ENCODE measurements at places on chromosomes 5 and 9.

- DNase-seq, result no peak
Observed at GRCh38 chr5:178207917-178208280, 3.6 kb downstream of the HNRNPAB start.

- DNase-seq, result no peak
Observed at GRCh38 chr5:37841203-37841602, 1.4 kb upstream of the GDNF start.

GRCh38 chr9:111113712-111114111 lies 75.4 kb upstream of the LPAR1 start:
- no peak for DNase-seq

DNA sequence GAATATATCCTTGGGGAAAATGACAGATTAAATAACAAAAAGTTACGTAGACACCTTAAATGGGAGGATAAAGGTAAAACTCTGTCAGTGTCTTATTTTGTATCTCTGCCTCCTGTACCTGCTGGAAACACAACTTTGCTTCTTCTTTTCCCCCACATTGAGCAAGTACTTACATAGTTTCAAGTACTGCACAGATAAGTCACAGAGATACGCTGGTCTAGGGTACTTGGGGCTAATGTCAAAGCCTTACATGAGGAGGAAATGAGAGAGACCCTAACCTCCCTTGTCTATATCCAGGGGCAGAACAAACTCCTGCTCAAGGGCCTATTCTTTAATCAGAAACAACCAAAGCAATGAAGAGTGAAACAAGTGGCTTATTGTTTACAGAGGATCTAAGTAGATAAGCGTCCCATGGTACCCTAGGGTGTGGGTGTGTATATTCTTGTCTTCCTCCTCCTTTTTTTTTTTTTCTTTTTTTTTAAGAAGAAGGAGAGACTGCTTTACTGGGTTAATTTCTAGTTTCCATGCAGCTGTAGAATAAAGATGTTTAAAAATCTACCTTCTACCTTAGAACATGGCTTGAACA lies 43.1 kb downstream of the ELL2 start:
- no peak for DNase-seq

GRCh38 chr9:107274096-107274495 lies 9.0 kb upstream of the RAD23B start:
- no peak for DNase-seq

GRCh38 chr9:24118190-24118589 lies 292.1 kb upstream of the ELAVL2 start:
- no peak for DNase-seq

- DNase-seq, result no peak
Observed at GRCh38 chr5:139040081-139040480, 158.1 kb downstream of the SIL1 start.

GRCh38 chr9:125095821-125096443 lies 47.4 kb downstream of the SCAI start:
- no peak for DNase-seq

- DNase-seq, result no peak
Observed at GRCh38 chr9:100427366-100428263, 672 bp downstream of the MSANTD3 start.

- DNase-seq, result no peak
Observed at GRCh38 chr9:96413302-96414221, 4.6 kb downstream of the ZNF367 start.

DNA sequence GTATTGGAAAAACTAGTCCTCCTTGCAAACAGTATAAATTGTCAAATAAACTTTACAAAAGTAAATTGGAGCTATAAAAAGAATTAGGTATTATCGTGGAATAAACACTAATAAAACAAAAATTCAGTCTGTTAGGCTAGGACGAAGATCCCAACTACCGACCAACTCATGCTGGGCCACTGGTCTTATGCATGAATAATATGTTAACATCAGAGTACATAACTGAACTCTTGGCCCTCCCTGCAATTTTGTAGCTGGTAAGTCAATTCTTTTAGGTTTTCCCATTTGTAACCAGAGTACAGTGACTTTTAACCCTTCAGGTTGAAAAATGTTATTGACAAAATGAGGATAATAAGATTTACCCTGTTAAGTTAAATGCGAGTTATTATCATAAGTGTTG lies 428.7 kb downstream of the BNC2 start:
- no peak for DNase-seq

GRCh38 chr5:179439181-179439985 lies 94.1 kb upstream of the ADAMTS2 start:
- DNase-seq, result no peak

DNA sequence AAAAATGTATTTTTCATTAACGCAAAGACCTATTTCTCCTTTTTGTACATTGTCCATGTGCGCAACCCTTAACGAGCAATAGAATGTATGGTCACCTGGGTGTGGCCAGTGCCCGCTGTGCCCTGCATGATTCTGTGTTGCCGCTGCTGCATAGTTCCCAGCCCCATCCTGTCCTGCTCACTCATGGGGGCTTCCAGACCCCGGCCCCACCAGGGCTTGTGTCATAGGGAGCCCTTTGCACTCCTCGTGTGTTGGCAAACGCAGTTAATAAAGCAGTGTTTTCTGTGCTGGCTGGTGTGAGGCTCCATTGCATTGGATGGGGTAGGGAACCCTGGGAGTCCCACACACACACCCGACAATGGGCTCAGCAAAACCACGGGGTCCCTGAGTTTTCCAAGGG lies 49.7 kb downstream of the SAR1B start:
- no peak for DNase-seq

DNA sequence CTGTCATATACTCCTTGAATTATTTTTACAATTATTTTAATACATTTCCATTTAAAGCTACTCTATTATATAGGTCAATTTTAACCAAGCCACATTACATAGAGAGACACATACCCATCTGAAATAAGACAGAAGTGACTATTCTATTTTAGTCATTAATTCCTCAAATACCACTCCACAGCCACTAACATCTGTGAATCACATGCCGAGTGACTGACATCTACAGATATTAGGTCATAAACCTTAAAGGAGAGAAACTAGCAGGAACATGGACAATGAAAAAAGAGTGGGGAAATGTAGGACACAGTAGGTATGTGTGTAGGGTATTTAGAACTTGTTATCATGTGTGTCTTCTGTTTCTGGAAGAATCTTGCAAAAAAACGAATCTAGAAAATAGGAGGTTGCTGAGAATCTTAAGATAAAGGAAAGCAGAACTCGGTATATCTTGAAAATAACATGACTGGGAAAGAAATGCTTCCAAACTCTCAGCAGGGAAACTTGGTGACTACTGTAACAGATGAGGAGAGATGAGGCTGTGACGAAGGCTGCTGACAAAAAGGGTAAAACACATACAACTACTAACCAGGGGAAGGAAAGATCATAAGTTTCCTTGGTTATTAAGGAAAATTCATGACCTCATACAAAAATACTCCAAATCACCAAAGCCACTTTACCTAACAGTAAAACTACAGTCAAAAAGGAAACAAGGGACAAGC lies 84.6 kb downstream of the PLPP1 start:
- no peak for DNase-seq

GRCh38 chr5:168950241-168950951 lies 350.5 kb downstream of the SLIT3 start:
- DNase-seq, result no peak

- no peak for DNase-seq
Observed at GRCh38 chr5:68313336-68313735, 97.8 kb downstream of the PIK3R1 start.

DNA sequence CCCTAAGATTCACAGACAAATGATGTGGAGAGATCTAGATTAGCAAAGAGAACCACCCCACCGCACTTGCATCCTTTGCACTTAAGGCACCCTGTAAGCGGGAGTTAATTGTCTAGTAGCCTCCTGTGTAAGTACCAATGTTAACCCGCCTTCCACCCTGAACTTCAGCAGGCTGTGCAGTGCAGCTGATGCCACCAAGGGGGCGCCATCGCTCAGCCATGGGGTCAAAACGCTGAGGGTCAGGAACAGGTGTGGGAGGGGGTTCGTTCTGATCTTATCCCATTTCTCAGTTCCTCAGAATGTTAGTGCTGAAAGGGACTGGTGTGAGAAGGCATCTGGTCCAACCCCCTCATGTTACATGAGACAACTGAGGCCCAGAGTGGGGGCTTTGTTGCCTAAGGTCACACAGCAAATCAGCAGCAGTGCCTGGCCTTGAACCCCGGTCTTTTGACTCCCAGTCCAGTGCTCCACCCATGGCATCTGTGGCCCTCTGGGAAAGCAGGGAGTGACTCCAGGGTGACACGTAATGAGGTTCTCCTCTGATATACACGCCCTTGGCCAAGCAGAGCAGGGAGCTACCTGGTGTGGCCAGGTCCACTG lies 57.3 kb downstream of the CYFIP2 start:
- DNase-seq, result no peak

GRCh38 chr5:142725231-142726187 lies 39.6 kb upstream of the FGF1 start:
- no peak for DNase-seq

- no peak for DNase-seq
Observed at GRCh38 chr5:134517553-134517952, 7.9 kb upstream of the JADE2 start.

DNA sequence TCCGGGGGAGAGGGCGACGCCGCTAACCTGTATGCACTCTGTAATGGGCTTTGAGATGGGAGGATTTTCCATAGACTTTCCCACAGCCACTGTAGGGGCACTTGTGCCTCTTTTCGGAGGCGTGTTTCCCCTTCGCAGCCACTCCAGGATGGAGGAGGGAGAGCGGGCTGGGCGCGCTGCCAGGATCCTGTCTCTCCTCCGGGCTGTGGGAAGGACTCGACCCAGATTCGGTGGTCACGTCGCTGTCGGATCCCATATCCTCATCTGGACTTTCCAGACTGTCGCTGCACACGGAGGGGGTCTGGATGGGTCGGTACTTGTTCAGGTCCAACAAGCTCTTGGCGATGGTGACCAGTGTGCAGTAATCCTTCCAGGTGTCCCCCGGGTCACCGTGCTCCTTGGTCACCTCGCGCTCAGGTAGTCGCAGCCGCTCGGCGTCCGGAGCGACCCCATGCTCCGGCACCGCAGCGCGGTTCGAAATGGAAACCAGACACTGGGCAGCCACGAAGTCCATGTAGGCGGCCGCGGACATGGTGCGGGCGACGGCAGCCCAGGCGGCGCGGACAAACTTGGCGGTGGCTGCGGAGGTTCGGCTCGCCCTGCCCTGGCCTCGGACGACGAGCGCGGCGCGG lies 1.5 kb downstream of the KLF9 start:
- no peak for DNase-seq

- DNase-seq, result no peak
Observed at GRCh38 chr5:154042766-154043165, 4.0 kb downstream of the MFAP3 start.

DNA sequence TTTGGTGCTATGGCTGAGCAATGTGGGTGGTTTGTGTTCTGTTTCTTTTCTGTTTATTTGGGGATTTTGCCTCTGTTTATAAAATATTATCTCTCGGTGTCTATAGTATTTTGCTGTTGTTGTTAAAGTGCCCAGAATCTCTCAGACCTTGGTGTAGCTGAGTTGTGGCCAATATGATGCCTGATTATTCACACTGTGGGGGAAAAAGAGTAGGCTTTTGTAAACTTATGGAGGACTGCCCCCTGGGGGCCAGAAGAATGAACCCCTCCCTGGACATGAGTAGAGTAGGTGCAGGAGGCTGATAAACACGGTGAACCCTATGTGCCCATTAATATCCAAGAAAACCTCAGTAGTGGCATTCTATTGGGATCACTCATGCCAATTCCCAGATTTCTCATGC lies 49.0 kb upstream of the DPYSL3 start:
- DNase-seq, result peak; percentile 61

- DNase-seq, result no peak
Observed at GRCh38 chr9:134355561-134356279, 29.5 kb downstream of the RXRA start.

DNA sequence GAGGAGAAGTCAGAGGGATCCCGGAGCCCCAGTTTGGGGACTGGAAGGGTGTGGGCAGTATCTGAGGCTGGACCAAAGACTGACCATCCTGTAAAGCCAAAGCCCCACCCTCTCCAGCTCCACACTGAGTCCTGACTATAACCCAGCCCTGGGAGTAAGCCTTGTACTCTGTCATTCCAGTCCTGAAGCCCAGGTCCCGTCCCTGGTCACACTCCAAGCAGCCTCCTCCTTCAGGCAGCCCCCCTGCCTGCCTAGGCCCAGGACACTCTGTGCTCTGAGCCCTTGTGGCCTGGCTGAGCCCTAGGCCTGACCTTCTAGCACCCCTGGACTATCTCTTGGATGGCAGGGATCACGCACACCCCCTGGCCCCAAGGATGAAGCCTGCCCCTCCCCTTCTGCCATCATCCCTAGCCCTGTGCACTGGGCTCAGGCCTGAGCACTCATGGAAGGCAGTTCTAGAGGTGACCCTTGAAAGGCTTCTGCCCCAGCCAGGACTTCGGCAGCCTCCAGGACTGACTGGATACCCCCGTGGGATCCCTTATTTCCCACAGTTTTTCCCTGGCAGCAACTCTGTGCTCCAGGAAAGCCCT lies 28.0 kb upstream of the ENHO start:
- DNase-seq, result no peak

DNA sequence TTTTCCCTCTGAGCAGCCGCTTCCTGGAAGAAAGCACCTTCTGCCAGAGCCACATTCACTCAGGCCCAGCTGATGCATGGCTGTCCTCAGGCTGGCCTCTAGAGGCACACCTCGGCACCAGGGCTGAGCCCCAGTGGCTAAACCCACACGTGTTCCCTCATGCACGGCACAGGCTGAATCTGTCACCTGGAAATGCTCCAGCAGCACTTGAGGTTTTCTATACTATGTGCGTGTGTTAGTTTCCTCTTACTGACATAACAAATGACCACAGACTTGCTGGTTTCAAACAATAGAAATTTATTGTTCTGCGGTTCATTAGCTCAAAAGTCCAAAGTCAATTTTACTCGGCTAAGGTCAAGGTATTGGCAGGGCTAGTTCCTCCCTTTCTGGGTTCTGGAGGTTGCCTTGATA lies 141.4 kb downstream of the LRRC70 start:
- peak; percentile 11 for DNase-seq

- no peak for DNase-seq
Observed at GRCh38 chr5:35304291-35304690, 74.0 kb upstream of the PRLR start.

GRCh38 chr5:136517755-136518154 lies 152.4 kb upstream of the TRPC7 start:
- no peak for DNase-seq

- no peak for DNase-seq
Observed at GRCh38 chr5:96022971-96023370, 61.3 kb upstream of the ELL2 start.

DNA sequence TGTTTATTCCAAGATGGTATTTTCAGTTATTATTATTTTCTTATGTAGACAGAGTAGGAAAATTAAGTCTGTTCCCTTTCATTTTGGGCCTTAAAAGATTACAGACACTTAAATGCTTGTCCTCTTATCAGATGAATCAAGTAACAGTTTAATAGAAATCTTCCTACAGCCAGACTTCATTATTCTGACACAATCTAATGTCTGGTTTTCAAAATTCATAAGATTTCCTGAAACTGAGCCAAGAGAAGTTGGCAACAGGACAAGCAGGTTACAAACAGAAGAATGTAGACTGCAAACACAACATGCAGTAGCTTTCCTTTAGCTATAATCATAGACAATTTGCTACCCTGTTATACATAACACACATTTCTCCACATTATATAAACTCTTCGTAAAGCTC lies 130.5 kb downstream of the FBXL17 start:
- DNase-seq, result no peak

Measured in AG04450 (cell line).